Naive B cell (primary cell): ENCODE measurements at places on chromosomes 11 and 22. TPM values are rescaled to one million over a fixed set of nuclear protein-coding genes. Genes with fewer than 3 reads are reported as not detected.

The RFPL3 gene
- polyA plus RNA-seq: not detected

- no peak for DNase-seq
These were observed 1.1 kb upstream of the MRGPRX4 start for GRCh38 chr11:18171377-18172000.

The PGA5 gene
- not detected for polyA plus RNA-seq

The CARD16 gene
- 202 TPM for polyA plus RNA-seq

The TPBGL gene
- polyA plus RNA-seq: not detected

DNA sequence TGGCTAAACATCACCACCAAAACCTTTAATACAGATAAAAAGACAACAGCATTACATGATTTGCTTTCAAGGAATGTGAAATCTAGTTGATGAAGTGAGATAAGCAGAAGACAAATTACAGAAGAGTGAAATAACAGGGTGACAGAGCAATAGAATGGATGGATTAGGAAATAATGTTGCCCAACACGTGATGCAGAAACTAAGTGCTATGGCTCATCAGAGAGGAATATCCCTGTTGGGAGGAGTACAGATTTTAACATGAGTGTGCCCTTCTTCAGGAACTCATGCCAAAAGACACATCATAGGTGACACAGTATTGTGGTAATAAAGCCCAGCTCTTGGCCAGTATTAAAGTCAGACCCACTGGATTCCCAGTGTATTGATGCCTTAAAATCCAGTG, 176.6 kb upstream of the RAG2 start:
- DNase-seq: no peak

The DCDC1 gene
- polyA plus RNA-seq: not detected

- DNase-seq: no peak
These were observed 8.6 kb downstream of the MUC5B start for GRCh38 chr11:1231396-1232020.

The SLC17A6 gene
- polyA plus RNA-seq: not detected

DNA sequence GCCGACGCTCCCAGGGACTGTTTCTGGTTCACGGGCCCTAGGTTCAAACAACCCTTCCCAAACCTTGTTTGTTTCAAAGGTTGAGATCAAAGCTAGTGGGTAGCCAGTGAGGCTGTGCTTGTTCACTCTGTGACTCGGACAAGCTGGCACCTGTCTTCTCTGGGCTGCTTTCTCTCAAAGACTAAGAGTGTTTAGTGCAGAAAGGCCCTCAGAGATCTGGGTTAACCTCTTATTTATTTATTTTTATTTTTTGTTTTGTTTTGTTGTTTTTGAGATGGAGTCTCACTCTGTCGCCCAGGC, 13.0 kb upstream of the MALAT1 start:
- no peak for DNase-seq

GRCh38 chr11:65003282-65003681, 6.5 kb upstream of the BATF2 start:
- DNase-seq: no peak

The RDX gene
- polyA plus RNA-seq: 4.1 TPM

DNA sequence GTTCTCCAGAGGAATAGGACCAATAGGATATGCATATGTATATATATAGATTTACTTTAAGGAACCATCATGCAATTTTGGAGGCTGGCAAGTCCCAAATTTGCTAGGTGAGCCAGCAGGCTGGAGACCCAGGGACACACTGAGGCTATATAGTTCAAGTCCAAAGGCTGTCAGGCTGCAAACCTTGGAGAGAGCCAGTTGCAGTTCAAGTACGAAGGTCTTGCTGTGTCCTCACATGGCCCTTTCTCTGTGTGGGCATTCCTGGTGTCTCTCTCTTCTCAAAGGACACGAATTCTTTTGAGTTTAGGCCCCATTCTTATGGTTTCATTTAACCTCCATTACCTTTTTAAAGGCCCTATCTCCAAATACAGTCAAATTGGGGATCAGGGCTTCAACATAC, 134.4 kb upstream of the SORL1-AS1 start:
- DNase-seq: no peak

The RHOD gene
- polyA plus RNA-seq: 0.71 TPM

The PNPLA5 gene
- not detected for polyA plus RNA-seq

DNA sequence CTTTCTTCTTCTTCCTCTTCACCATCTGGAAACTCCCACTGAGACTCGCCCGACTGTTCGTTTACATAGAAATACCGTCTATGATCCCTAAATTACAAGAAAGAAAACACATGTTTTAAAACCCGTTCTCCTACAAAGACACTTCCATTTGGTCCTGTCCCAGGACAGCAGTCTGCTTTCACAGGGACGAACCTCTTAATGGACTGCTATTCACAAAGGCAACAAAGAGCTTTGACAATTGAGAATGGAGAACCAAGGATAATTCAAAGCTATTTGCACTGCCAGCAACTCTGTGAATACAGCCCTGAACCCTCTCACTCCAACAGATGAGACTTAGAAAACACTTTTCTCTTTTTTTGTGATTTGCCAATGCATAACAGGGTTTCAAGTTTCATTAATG, 16.3 kb upstream of the AGBL2 start:
- DNase-seq: no peak

DNA sequence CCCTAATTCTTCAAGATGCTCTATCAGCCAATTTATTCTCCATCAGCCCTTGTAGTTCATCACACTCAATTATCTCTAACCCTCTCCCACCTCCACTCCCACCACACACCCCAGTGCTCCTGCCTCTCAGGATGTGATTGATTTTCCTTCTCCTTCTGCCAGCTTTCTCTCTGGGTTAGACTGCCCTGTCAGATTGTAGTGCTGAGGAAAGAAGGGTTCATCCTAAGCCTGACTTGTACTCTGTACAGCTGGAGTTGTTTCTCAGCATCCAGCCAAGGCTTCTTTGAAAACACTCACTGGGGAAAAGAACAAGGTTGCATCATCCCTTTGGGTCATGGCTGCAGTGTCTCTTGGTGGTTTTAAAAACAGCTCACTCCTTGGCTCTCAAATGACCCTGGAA, 61.2 kb downstream of the CECR2 start:
- DNase-seq: no peak

DNA sequence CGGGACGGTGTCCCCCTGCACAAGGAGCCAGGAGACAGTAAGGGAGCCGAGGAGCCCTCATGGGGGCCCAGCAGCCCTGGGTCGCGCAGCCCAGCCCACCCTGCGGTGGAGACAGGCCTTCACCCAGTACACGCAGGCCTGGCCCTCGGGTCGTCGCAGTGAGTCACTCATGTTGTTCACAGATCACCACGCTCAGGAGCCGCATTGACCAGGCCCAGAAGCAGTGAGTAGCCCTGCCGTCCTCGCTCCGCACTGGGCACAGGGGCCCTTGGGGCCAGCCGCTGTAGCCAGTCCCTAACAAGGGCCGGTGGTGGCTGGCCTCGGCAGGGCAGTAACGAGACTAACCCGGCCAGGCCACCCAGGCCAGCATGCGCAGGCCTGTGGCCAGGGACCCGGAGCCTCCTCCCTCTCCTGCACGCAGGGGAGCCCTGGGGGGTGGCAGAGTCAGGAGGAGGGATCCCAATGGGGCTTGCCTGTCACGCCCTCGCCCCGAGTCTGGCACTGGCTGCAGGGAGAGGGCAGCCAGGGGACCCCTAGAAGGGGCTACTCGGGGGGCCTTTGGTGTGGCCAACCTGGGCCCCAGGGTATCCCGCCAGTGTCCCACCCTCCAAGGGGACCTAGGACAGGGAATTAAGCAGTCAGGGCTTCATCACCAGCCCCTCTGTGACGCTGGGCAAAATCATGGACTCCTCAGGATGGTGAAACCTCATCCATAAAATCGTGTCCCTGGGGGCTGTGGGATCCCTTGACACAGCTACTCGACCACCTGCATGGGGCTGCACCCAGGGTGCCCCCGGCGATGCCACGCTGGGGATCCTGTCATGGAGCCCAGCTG, 10.1 kb upstream of the MRPL23 start:
- no peak for DNase-seq

DNA sequence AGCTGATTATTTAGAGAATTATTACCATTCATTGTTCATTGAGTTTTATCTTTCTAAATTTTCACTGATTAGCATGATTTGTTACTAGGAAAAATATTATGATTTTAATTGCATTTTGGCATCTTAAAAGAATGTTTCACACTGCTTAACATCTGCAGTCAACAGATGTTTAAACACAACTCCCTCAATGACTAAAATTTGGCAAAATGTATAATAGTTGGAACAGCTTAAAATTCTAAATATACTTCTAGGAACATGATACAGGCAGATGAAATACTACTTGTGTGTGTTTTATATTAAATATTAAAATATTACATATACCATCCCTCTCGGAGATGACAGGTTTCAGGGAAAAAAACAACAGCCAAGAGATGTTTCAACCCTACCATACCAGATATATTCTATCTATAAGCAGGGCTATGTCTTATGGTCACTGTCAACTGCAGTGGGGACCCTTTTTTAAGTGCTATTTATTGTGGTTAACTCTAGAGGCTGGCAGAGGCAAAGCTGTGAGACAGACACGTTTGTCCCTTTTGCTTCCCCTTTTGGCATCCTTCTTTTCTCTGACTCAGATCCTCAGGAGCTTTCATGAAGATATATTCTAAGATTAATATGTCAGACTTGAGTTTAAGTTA, 81.9 kb downstream of the BDNF start:
- DNase-seq: no peak

The CSNK2A3 gene
- 1.2 TPM for polyA plus RNA-seq

DNA sequence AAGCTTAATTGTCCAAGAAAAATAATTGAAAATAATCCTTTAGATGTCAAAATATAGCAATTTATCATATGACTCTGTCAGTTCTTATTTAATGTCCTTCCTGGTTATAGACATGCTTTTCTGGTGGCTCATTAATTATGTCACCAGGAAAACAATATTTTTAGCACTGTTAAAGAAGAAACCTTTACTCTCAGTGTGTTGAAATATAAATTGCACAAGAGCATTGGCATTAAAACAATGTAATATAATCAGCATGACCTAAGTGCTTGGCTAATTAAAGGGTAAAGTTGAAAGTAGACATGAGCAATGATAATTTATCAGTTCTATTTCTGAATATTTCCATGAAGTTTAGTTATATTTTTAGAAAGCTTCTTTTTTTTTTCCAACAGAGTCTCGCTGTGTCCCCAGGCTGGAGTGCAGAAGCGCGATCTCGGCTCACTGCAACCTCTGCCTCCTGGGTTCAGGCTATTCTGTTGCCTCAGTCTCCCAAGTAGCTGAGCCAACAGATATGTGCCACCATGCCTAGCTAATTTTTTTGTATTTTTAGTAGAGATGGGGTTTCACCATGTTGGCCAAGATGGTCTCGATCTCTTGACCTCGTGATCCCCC, 232.3 kb downstream of the JRKL start:
- DNase-seq: no peak

GRCh38 chr11:131481303-131481702, 110.9 kb downstream of the NTM start:
- DNase-seq: no peak

DNA sequence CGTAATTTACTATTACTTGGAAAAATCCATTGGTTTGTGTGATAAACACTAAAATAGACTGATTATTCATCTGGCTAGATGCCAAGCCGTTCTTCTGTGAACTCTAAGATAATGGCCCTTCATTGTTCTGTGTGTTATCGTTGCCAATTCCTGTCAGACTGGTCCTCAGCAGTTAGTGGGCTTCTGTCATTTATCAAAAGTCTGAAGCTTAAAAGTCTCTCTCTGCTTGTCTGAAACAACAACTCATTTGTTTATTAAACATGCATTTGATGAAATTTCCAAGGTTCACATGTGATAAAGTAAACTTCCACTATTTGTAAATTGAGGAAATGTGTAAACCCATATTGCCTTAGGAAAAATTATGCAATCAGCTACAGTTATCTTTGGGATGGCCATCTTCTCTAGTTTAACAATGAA, 21.1 kb upstream of the RDX start:
- DNase-seq: no peak

DNA sequence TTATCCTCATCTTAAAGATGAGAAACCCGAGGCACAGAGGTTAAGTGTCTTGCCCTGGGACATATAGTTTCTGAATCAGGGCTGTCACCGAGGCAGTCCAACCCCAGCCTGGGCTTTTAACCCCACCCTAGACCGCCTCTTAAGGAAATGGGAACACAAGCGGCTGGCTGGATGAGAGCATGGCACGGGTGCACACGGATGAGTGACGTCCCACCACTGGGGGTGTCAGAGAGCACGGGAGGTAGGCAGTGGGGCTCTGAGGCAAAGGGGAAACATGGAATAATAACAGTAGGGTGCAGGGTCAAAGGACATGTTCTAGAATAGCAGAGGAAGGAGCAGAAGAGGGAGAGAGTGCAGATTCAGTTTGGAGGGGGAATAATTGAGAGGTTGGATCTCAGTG, 22.3 kb downstream of the PPFIBP2 start:
- DNase-seq: no peak

The SHISAL1 gene
- polyA plus RNA-seq: not detected

The GRAP2 gene
- 22.9 TPM for polyA plus RNA-seq
